ENCODE measurements at places on chromosomes 13 and 19. TPM values are rescaled to one million over a fixed set of nuclear protein-coding genes. Genes with fewer than 3 reads are reported as not detected.

TSSK6 gene
- polyA plus RNA-seq: 2.7 TPM

RFXAP gene
- 2.6 TPM for polyA plus RNA-seq

ATXN8OS gene
- polyA plus RNA-seq: not detected

CEACAM20 gene
- not detected for polyA plus RNA-seq

UBE2L5 gene
- polyA plus RNA-seq: not detected

SIGLEC14 gene
- polyA plus RNA-seq: 0.34 TPM

CYP4F2 gene
- not detected for polyA plus RNA-seq

F10 gene
- polyA plus RNA-seq: 0.46 TPM

PCSK4 gene
- 3.9 TPM for polyA plus RNA-seq

CCL25 gene
- polyA plus RNA-seq: not detected

DBP gene
- 53.2 TPM for polyA plus RNA-seq

COX7A1 gene
- polyA plus RNA-seq: 26.6 TPM

CNN1 gene
- polyA plus RNA-seq: 3.1 TPM

PSG11 gene
- polyA plus RNA-seq: not detected

RASGRP4 gene
- polyA plus RNA-seq: 0.49 TPM

PSPN gene
- 5.9 TPM for polyA plus RNA-seq

ZNF714 gene
- polyA plus RNA-seq: 6.6 TPM

KIR3DL2 gene
- not detected for polyA plus RNA-seq

SELENOW gene
- polyA plus RNA-seq: 926 TPM

Data from brain (organoid and tissue), 16 donors.